KG1 (cell line): ENCODE measurements at places on chromosomes 11 and 22.

DNA sequence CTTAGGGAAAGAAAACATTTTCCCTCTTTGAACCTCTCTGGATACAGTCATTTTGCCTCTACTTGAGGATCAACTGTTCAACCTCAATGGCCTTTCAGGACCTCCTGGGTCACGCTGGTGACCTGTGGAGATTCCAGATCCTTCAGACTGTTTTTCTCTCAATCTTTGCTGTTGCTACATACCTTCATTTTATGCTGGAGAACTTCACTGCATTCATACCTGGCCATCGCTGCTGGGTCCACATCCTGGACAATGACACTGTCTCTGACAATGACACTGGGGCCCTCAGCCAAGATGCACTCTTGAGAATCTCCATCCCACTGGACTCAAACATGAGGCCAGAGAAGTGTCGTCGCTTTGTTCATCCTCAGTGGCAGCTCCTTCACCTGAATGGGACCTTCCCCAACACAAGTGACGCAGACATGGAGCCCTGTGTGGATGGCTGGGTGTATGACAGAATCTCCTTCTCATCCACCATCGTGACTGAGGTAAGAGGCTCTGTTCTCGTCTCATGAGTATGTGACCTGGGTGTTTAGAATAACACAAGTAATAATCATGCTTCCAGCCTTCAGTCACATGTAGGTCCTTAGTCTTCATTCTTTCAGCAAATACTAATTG, 495 bp downstream of the SLC22A9 start:
- no peak for DNase-seq

- DNase-seq, result no peak
These were observed 506 bp downstream of the MCM5 start for GRCh38 chr22:35400501-35400790.

GRCh38 chr11:116185551-116185950, 587.2 kb downstream of the BUD13 start:
- no peak for DNase-seq

- no peak for DNase-seq
These were observed 143.6 kb downstream of the WNT11 start for GRCh38 chr11:76062733-76063132.
